ENCODE measurements at places on chromosomes 7 and 10.

DNA sequence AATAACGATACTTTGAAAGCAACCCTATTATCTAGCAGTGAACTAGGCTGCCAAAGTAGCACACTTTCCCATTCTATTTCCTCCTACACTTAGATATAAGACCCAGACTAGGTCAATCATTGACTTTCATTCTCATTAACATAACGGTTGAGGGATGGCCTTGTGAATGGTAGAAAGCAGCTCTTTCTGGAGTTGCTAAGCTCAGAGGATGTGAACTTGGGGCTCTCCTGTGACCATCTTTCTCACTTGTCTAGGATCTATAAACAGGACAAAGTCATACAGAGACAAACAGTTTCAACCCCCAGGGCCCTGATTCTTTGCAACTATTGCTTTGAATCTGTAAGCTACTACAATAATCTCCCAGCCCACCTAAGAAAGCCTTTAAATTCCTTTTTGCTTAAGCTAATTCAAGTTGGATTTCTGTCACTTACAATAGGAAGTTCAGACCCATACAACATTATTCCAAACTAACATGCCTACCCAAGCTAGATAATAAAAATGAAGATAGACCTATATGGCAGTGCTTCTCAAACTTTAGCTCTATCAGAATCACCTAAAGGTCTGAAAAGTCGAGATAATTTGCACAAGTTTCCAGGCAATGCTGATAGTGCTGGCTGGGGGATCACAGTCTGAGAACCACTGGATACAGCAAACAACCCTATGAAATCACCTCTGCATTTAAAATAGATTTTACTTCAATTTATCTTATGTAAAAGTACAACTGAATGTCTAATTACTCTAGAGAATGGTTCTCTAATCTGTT is 16.7 kb downstream of the P4HA1 start:
- DNase-seq: no peak

GRCh38 chr10:62735464-62736167 is 68.9 kb upstream of the ADO start:
- DNase-seq: no peak

- peak; percentile 26 for DNase-seq
Measured at GRCh38 chr7:36670585-36671431, 53.5 kb downstream of the AOAH start.

DNA sequence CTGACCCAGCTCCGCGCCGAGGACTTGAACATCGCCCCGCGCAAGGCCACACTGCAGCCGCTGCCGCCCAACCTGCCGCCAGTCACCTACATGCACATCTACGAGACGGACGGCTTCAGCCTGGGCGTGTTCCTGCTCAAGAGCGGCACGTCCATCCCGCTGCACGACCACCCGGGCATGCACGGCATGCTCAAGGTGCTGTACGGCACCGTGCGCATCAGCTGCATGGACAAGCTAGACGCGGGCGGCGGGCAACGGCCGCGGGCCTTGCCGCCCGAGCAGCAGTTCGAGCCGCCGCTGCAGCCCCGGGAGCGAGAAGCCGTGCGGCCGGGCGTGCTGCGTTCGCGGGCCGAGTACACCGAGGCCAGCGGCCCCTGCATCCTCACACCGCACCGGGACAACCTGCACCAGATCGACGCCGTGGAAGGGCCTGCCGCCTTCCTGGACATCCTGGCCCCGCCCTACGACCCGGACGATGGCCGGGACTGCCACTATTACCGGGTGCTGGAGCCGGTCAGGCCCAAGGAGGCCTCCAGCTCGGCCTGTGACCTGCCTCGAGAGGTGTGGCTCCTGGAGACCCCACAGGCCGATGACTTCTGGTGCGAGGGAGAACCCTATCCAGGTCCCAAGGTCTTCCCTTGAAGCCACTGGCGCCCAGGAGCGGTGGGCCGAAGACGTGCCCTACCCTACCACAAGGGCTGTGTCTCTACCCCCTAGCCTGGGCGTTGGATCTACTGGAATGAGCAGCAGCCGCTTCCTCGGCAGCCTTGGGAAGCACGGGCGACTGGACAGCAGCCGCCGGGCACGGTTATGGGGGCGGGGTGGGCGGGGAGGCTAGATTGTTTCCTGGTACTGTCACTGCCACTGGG is 945 bp downstream of the ADO start:
- DNase-seq: no peak

Data from stimulated activated CD4-positive, alpha-beta T cell treated with anti-CD3 and anti-CD28 coated beads, Interleukin-15, amount 100 ng/mL, for 1 hour (primary cell).